ENCODE measurements at places on chromosomes 5 and 9.

DNA sequence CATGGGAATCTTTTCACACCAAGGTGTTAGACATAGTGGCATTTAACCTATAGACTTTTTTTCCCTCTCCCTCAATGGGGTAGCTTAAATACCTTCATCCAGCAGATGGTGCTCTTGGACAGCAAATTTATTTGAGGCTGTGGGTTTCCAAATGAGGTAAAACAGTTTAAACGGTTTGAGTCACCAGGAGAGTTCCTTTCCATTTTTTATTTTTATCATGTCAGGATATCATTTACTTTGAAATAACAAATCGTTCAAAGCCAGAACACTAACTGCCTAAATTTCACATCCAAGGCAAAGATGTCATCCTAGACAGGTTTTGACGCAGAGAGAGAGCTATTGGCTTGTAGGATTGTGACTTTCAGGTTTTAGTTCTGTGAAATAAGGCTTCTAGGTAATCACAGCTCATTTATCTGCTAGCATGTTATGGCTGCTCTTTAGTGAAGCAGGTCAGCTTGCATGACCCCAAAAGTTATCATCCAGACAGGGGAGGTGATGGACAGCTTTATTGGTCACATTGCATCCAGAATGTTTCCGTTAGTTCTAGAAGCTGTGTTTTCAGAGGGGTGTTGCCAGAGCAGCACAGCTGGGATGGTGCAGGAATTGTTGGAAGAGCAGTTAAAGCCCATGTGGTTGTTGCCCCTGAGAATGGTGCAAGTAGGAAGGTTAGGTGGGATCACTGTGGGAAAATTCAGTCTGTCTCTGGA is 69.8 kb downstream of the KDM4C start:
- no peak for DNase-seq

GRCh38 chr5:112077180-112077579 is 320.2 kb upstream of the NREP start:
- DNase-seq = no peak

GRCh38 chr9:72415163-72415562 is 50.2 kb upstream of the ZFAND5 start:
- no peak for DNase-seq

GRCh38 chr5:141810702-141811101 is 67.5 kb downstream of the PCDH1 start:
- DNase-seq = no peak

DNA sequence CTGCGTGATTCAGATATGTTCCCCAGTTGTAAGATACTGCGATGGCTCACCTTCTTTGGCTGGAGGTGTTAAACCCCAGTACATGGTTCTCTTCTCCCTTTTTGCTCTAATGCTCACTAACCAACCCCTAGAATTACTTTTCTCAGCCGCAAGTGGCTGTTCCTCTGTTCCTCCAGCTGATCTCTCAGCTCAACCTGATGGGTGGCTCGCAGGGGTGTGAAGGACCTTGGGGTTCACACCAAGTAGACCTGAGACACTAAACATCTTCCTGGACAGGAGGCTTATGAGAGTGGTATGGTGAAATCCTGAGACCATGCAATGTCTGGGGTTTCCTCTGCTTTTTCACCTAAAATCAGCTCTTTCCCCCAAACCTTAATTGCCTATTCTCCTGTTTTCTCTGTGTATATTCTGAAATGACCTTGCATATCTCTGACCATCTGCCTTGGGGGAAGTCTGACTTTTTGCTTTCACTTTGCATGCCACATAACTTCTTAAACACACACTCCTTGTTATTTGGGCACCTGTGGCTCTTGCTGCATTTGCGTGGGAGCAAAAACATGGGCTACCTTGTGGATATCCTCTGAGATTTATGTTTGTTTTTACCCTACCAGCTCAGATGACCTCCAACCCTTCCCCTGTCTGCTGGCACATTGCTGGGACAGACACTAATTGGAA is 15.9 kb upstream of the IFNA14 start:
- no peak for DNase-seq

DNA sequence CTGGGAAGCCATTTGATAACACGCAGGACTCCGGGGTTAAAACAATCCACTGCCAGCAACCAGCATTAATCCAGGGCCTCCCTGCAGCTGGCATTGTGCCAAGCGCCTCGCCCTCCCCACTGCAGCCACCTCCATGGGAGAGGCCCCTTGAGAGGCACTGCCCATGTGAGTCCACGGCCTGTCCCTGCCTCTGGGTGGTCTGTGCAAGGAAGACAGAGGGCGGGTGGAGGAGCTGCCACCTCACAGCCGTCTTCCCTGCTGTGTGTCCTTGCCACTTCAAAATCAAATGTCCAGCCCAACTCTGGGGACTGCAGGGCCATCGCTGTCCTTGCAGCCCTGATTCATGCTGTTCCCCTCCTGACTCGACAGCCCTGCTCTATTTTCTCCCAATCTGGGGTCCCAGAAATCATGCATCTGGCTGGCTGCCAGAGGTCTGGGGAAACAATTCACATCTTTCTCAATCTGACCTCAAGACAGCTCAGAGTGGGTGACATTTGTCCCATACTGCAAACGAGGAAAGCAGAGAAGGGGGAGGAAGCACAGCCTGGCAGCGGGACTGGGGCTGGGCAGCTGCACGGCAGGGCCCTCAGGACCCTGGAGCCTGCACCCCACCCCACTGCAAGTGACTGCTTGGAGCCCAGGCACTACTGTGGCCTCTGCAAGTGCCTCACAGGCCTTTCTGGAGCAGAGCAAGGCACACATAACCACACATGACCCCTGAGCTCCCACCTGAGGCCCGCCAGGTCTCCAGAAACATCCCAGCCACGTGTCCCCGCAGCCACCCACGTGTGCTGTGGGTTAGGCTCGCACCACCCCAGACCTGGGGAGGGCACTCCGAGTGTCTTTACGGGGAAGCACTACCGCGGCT is 15.7 kb downstream of the BRD3OS start:
- DNase-seq = no peak

DNA sequence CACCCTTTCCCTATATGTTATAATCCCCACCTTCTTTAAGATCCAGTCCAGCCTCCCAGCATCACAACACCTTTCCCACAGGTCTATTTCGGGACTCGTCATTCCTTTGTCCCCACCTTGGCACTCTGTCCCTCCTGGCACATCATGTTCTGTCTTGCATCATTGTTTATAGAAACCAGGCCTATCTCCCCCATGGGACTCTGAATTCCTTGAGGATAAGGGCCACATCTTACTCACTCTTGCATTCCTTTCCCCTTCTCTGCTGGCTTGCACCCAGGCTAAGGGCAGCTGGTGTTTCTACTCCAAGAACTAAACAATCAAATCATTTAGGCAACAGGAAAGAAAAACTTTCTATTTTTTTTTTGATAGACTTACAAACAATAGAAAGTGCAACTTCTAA is 205.7 kb downstream of the AGTPBP1 start:
- DNase-seq = no peak

Data from activated CD4-positive, alpha-beta T cell treated with anti-CD3 and anti-CD28 coated beads for 1 hour (primary cell).